Activated CD8-positive, alpha-beta memory T cell treated with anti-CD3 and anti-CD28 coated beads for 48 hours (primary cell): ENCODE measurements at places on chromosomes 1 and 21.

- DNase-seq, result no peak
These were observed 54.3 kb downstream of the ABL2 start for GRCh38 chr1:179175011-179175841.

- no peak for DNase-seq
These were observed 84.7 kb downstream of the PDE9A start for GRCh38 chr21:42737951-42738590.

- DNase-seq, result no peak
These were observed 93.9 kb upstream of the CD34 start for GRCh38 chr1:208004851-208005250.

- DNase-seq, result no peak
These were observed 17.8 kb upstream of the TDRD10 start for GRCh38 chr1:154483941-154484803.

- no peak for DNase-seq
These were observed 2.9 kb downstream of the BTBD19 start for GRCh38 chr1:44811234-44811633.

DNA sequence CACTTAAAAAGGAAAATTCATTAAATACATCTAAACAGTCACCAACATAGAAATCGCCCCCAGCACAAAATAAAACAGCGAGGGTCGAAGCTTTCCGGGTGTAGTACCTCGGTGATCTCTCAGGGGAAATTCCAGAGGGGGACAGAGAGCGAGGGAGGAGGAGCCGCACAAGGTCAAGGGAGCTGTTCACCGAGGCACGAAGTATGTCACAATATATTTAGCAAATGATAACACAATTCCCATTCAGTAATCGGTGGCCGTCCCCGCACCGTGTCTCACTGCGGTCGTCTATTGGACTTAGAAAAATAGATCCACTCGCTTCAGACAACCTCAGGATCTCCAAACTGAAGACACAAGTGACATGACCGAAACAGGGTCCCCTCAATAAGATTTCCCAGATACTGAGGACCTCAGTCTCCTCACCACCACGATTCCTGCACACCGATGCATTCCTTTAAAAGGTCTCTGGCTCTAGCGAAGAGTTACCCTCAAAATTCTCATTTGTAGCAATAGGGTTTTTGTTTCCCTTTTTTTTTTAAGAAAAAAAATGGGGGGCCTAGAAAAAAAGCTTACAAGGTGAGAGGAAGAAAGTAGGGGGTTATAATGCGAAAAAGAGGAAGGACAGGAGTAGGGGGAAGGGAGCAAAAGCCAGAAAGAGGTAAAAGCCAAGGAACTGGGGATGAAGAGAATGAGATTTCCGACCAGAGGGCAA lies 1.1 kb downstream of the LPGAT1 start:
- DNase-seq, result no peak

- DNase-seq, result no peak
These were observed 25.4 kb downstream of the UMODL1 start for GRCh38 chr21:42096566-42096965.

GRCh38 chr1:27297903-27298302 lies 24.1 kb upstream of the TMEM222 start:
- no peak for DNase-seq

GRCh38 chr1:14666373-14666772 lies 67.9 kb downstream of the KAZN start:
- DNase-seq, result no peak

DNA sequence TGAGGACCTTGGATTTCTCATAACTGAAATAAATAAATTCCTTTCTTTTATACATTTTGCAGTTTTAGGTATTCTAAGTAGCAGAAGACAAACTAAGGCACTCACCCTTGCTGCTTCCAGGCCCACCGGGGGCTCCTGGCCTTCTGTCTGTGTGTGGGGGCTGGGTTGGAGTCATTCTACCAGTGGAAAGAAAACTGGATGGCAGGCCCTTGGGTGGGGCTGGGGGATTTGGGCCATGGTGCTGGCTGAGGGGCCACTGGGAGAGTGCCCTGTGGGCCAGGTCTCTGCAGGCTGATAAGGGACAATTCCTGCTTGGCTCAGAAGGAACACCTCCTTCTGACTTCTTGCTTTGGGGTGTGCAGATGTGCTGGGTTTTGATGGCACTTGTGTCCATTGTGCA lies 54.0 kb upstream of the CSF3R start:
- no peak for DNase-seq

- no peak for DNase-seq
These were observed 405.9 kb upstream of the RGS18 start for GRCh38 chr1:191752342-191752741.

GRCh38 chr1:111281411-111281810 lies 9.2 kb upstream of the CHIA start:
- no peak for DNase-seq

DNA sequence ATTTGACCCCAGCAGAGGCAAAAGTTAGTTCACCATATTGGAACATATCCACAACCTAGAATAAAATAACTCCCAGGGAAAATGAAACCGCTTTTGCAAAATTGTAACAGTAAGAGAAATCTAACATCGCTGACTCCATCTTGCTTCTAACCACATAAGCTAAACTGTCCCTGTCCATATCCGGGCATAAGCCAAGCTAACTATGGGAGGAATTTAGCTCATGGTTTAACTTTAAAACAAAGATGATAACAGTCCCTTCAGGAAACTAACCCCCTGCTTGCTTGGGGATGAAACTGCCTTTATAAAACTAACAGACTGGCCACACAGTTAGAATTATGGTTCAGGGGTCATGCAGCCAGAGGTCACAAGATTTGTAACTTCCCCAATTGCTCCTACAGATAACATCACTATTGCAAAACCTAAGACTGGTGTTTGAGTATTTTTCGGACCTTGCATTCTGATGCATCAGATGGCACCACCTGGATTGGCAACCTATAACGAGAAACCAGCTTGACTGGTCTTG lies 46.3 kb downstream of the TESK2 start:
- no peak for DNase-seq

DNA sequence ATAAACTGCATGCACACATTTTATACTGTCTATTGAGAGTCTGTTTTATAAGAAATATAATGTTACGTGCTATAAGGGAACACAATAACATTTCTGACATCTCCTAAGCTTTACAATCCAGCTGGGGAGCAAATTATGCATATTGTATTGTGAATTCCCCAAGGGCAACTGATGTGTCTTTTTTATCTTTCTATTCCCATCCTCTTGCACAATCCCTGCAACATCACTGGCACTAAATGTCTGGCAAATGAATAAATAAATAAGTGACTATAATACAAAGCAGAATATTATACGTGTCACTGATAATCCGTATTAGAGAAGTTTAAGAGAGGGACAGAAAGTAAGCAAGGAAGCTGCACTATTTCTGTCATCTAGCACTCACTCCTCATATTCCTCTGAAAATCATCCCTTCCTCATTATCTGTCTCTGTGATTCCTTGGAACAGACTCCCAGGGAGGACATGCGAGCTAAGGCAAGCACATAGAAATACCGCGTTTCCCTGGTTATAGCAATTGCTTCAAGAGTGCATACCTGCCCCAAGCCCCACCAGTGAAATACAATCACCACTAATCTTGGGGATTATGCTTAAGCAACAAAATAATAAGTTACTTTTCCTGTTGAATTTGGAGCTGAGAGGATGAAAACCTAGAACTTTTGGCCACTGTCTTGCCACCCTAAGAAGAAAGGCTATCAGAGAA lies 205.4 kb downstream of the SMYD3 start:
- no peak for DNase-seq

GRCh38 chr1:193538680-193539079 lies 352.3 kb upstream of the B3GALT2 start:
- no peak for DNase-seq

- no peak for DNase-seq
These were observed 18.9 kb downstream of the FGGY start for GRCh38 chr1:59315529-59316463.

GRCh38 chr1:185520188-185520920 lies 203.3 kb upstream of the IVNS1ABP start:
- no peak for DNase-seq

DNA sequence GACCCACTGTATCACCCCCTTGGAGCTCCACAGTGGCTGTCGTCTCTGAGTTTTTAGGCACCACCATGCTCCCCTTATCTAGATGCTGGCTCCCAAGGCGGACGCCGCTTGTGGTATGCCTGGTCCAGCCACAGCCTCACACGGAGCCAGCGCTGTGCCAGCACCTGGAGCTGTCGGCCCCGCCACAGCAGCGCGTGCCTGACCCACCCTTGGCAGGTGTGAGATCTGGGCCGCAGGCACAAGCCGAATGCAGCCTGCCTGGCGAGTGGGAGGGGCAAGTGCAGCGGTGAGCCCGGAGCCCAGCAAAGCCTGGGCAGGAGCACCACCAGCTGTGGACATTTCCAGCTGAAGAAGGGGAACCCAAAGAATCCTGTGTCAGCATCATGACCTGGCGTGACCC lies 91.9 kb upstream of the BACE2 start:
- no peak for DNase-seq

- DNase-seq, result no peak
These were observed 55.2 kb upstream of the GNG12 start for GRCh38 chr1:67888216-67889106.
